ENCODE measurements at places on chromosomes 6 and 20. TPM values are rescaled to one million over a fixed set of nuclear protein-coding genes. Genes with fewer than 3 reads are reported as not detected.

AP5S1 gene
- total RNA-seq = 3.9 TPM

SS18L1 gene
- total RNA-seq = 6.3 TPM

MCCD1 gene
- not detected for total RNA-seq

SPTLC3 gene
- total RNA-seq = 1.0 TPM

UNC5CL gene
- total RNA-seq = 1.2 TPM

TRIM27 gene
- 18.5 TPM for total RNA-seq

NT5E gene
- 6.7 TPM for total RNA-seq

PTPRK gene
- total RNA-seq = 3.4 TPM

HLA-DRA gene
- 1,165 TPM for total RNA-seq

DNMT3B gene
- total RNA-seq = 0.21 TPM

C20orf202 gene
- not detected for total RNA-seq

NKAIN2 gene
- not detected for total RNA-seq

CD40 gene
- total RNA-seq = 10.2 TPM

OPRL1 gene
- total RNA-seq = 1.3 TPM

REM1 gene
- 0.10 TPM for total RNA-seq

OXT gene
- not detected for total RNA-seq

SLC22A16 gene
- not detected for total RNA-seq

PAK5 gene
- total RNA-seq = not detected
